ENCODE measurements at places on chromosomes 1 and 21.

GRCh38 chr1:172658871-172659453 is at the start of gene FASLG:
Gene FASLG, plus strand, starts transcription at chr1:172659103. Its CDS starts 99 bp downstream, at chr1:172659202.
- DNase-seq = peak; percentile 85

GRCh38 chr1:68085752-68086151 is 35.3 kb upstream of the DIRAS3 start:
- DNase-seq = no peak

GRCh38 chr1:115432061-115432460 is 94.0 kb upstream of the NGF start:
- DNase-seq = no peak

- DNase-seq = no peak
These were observed 3.1 kb upstream of the GJC2 start for GRCh38 chr1:228146417-228147150.

DNA sequence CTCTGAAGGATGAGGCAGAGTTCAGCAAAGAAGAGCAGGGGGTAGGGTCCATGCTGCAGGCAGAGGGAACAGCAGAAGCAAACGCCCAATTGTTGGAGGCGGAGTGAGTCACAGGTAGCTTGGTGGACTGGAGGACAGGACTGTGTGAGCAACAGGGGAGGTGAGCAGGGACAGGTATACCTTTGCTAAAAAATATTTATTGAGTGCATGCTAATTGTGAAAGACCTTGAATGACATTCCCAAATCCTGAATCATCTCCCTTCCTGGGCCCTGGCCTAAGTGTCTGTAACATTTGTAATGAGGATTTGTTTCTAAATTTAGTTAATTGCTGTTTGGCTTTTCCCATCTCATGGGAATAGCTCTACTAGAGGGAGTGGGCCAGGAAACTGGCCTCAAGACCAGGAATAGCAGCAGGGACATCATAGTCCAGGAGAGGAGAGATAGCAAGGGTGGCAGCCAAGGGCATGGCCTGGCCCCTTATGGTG is 123.7 kb downstream of the FOXD2 start:
- no peak for DNase-seq

DNA sequence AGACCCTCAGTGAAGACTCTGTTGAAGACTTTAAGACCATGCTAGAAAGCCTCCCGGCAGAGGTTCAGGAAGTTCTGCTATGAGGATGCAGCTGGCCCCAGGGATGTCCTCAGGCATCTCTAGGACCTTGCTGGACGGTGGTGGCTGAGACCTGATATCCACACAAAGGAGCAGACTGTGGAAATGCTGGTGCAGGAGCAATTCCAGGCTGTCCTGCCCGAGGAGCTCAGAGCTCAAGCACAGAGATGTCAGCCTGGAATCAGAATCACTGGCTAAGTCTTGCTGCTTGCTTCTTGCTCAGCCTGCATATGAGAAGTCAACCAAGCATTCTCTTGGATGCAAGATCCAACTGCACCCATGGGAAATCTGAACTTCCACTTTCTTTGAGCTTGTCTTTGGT is 22.0 kb upstream of the CDC42 start:
- no peak for DNase-seq

GRCh38 chr1:178577882-178578281 is 65.0 kb downstream of the TEX35 start:
- DNase-seq = no peak

GRCh38 chr1:223153177-223154119 is 10.4 kb upstream of the TLR5 start:
- peak; percentile 26 for DNase-seq

GRCh38 chr1:205791568-205792180 is 16.4 kb upstream of the RAB29 start:
- peak; percentile 66 for DNase-seq

GRCh38 chr1:153763365-153764225 is 11.6 kb upstream of the SLC27A3 start:
- DNase-seq = no peak

GRCh38 chr1:107228704-107229371 is 88.0 kb downstream of the NTNG1 start:
- no peak for DNase-seq

- DNase-seq = no peak
These were observed 53.7 kb upstream of the DNAJC6 start for GRCh38 chr1:65255656-65256050.

- no peak for DNase-seq
These were observed 7.7 kb downstream of the NOC2L start for GRCh38 chr1:951364-951763.

DNA sequence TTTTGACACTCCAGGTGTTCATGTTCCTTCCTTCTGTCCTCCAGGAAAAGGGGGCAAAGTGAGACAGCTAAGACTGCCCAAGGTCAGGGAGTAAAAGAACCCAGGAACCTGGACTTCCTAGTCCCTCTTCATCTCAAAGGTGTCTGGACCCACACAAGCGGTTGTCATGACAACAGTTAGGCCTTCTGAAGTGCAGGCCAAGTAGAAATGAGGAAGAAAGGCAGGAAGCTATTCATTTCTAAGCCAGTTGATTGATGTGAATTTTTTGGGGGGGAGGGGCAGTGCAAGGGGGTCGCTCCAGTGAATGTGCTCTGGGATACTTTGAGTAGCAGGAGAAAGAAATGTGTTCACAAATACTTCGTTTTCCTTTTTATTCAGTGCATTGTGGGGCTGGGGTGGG is 114.3 kb downstream of the NAV1 start:
- no peak for DNase-seq

DNA sequence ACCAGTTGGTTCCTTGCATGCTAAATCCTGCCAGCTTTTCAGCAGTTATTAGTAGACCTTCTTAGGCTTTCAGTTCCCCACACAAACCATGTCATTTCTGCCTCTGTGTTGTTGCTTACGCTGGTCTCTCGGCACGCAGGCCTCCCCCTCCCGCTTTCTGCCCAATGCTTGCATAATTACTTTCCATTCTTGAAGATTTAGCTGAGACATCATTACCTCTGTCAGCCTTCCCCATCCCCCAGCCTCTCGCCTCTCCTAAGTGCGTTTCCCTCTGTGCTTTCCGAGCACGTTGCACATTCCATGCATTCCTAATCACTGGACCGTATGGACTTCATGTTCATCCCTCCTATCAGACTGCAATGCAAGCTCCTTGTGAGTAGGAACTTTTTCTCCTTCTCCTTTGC is 26.8 kb downstream of the TSHB start:
- DNase-seq = no peak

- no peak for DNase-seq
These were observed 574.6 kb downstream of the SMYD3 start for GRCh38 chr1:245932302-245932972.

GRCh38 chr21:36717976-36718375 is 19.1 kb downstream of the SIM2 start:
- no peak for DNase-seq

DNA sequence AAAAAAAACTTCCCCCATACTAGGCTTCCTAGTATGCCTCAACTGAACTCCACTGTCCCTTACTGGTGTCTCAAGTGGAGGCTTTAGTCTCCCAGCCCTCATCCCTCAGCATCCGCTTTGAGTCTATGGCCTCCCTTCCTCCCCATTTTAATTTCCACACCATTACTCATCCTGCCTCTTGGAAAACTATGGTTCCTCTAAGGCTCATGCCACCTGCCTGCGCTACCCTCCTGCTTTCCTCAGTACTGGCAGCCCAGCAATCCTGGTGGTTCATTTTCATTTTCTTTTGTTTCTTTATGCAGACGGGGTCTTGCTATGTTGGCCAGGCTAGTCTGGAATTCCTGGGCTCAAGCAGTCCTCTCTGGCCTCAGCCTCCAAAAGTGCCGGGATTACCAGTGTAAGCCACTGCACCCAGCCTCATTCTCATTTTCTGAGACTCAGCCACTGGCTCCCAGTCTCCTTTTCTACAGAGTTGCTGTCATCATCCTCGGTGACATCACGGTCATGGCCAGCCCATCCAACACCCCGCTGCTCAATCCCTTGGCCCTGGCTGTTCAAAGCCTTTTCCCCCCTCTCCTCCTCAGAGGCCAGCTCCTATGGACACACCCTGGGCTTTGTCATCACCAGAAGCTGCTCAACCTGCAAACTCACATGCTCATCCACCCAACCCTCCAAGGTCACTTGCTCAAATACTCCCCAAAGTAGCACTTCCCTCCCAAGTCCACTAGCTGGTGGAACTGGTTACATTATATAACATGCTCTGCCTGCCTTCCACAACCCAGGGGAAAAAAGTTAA is 2.3 kb upstream of the PMVK start:
- DNase-seq = no peak

DNA sequence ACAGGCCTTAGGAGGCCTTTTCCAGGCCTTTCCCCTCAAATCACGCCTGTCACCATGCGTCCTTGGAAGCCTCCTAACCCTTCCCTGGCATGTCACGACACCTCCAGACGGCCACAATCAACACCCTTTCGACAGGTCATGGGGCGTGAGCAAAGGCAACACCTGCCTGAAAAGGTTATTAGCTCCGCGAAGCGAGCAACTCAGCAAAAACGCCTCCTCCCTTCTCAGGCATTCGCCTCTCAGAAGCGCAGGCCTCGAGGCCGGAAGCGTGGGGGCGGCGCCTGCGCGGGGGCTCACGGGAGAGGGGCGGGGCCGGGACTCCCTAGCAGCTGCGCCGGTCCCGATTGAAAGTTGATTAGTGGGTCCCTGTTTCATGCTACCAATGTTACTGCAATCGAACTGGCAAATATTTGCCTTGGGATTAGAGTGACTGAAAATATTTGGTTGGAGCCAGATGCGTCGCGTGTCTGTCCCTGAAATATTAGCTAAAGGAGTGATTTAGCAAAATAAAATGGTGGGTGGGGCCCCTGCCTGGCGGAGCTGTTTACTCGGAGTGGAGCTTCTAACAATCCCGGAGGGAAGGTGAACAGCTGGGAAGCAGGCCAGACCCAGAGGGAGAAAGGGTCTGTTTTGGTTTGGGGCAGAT is 44.9 kb downstream of the GFI1 start:
- DNase-seq = no peak

DNA sequence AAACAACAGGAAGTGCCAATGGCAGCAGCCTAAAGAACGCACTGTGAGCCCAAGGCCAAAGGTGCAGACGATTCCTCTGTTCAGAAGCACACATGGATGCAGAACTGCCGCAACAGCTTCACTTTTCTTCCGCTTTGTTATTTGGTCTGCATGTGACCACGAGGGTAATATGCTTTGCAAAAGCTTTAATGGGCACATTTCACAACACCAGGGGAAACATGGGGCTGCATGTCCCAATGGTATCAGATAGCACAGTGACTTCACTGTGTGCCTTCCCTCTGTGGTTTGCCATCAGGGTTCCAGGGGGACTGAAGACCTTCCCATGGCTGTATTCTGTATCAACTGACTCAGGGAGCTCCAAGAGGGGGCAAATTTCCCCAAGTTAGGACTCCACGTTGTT is 28.3 kb downstream of the THAP3 start:
- DNase-seq = no peak

- DNase-seq = no peak
These were observed 155.0 kb downstream of the TNFSF18 start for GRCh38 chr1:172895761-172896160.

DNA sequence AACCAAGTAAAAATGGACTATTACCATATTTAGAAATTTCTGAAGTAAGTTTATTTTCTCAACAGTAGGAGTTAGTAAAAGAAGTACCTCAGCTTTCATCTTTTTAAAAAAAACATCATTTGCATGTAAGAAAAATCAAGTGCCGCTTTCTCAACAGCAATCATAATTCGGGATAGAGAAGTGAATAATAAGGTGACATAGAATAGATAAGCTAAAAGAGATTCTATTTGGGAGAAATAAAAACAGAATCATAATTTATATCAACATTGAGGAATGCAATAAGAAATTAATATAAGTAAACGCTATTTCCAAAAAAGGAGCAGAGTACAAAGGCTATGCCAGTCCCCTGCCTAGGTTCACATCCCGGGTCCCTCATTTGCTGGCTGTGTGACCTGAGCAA is 330.9 kb upstream of the GREM2 start:
- DNase-seq = no peak

All from activated CD4-positive, alpha-beta T cell treated with anti-CD3 and anti-CD28 coated beads, Interleukin-10, Interleukin-2, amounts not matched to agents 100 ng/mL and 50 ng/mL, durations not matched to agents 16 hours and 8 hours (primary cell).